Stimulated activated naive B cell treated with anti-CD40 and anti-IgM and Interleukin-4, amounts not matched to agents 10 μg/mL and 1 μg/mL and 100 μg/mL, for 72 hours (primary cell): ENCODE measurements at places on chromosomes 1 and 21.
A peak's percentile ranks its signal among the peaks of the same experiment; 100 is the strongest.

DNA sequence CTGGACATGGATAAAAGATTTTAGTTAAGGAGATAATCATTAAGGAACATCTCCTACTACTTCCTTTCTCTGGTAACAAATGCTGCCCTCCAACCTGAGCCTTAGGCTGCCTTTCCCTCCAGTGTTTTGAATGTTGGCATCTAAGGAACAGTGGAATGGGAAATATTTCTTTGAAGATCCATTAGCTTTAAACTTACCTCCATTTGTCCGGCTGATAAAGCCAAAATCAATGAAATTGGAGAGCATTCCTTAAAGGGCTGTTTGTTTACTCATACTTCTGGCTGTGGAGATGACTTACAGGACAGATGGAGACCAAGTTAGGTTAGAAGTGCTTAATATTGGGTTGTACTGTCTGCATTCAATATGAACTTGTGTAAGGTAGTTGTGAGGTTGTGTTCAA lies 439.1 kb downstream of the PLA2G4A start:
- DNase-seq, result no peak

GRCh38 chr1:43438006-43438405 lies 15.7 kb downstream of the HYI start:
- DNase-seq, result no peak

DNA sequence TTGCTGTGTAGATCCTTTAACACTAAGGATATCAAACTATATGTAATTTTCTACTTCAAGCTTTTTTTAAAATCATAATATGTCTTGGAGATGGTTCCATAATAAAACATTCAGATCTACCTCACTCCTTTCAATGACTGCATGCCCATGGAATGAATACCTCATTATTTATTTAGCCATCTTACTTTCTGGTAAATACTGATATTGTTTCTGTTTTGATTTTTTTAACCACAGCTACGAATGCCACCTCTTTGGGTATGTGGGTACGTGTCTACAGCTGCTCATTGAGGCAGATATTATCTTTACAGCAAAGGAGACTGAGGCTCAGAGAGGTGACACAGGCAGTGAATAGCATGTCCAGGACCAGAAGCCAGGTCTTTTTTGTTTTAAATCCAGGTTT lies 215.7 kb downstream of the ST6GALNAC3 start:
- no peak for DNase-seq

DNA sequence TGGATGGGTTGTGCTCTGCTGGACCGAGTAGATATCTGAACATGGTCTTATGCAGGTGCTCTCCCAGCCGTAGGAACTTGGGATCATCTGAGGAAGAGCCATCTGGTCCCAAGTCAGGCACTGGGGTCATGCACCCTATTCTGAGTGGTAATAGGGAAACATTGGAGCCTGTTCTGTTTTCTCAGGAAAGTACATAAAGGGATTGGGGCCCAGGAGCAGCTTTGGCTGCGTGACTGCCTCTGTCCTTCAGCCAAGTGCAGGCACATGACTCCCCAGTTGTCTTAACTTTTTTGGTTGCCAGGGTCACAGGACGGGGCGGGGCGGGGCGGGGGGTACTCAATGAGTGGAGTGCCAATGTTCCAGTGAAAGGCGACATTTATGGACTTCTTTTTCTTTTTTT lies 11.5 kb downstream of the PFKFB2 start:
- no peak for DNase-seq

DNA sequence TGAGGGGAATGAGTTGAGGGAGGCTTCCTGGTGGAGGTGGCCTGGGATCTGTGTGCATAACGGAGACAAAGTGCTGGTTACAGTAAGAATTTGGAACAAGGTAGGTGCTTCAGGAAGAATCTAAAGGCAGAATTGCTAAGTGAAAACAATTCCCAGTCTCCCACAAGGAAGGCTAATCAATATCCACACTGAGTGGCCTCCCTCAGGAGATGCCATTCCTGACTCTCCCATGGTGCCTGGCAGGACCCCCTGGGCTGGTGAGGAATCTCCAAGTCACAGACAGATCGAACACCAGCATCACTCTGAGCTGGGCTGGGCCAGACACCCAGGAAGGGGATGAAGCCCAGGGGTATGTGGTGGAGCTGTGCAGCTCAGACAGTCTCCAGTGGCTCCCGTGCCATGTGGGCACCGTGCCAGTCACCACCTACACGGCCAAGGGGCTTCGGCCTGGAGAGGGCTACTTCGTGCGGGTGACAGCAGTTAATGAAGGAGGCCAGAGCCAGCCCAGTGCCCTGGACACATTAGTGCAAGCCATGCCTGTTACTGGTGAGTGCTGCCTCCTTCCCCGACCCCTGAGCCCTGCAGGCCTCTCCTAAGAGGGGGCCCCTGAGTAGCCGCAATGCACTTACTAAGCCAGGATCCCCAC lies 30.7 kb downstream of the IGFN1 start:
- no peak for DNase-seq

GRCh38 chr1:29523576-29523975 lies 287.3 kb downstream of the PTPRU start:
- no peak for DNase-seq

GRCh38 chr21:32772281-32773047 lies 909 bp upstream of the PAXBP1 start:
- peak; percentile 59 for DNase-seq

DNA sequence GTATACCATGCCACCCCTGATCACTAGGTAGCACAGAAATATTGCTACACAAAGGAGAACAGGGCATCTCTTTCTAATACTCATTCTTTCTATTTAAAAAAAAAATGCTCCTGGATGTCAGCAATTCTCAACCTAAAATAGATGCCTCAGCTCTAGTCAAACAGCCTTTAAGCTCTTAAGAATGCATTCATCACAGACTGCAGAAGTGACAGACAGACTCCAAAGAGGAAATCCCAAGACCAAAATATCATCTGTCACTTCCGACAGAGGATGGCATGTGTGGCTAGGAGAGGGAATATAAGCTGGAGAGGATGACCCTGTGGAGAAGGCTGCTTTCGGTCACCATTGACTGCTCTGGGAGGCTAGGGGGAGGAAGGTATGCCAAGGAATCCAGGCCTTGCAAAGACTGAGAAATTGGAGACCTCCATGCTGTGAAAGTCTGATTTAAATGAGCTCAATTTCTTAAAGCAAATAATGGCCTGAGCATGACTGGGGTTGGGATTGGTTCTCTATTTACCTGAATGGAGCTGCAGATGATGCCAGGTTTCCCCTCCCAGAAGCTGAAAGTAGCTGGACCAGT lies 277.4 kb downstream of the BRINP2 start:
- DNase-seq, result no peak

DNA sequence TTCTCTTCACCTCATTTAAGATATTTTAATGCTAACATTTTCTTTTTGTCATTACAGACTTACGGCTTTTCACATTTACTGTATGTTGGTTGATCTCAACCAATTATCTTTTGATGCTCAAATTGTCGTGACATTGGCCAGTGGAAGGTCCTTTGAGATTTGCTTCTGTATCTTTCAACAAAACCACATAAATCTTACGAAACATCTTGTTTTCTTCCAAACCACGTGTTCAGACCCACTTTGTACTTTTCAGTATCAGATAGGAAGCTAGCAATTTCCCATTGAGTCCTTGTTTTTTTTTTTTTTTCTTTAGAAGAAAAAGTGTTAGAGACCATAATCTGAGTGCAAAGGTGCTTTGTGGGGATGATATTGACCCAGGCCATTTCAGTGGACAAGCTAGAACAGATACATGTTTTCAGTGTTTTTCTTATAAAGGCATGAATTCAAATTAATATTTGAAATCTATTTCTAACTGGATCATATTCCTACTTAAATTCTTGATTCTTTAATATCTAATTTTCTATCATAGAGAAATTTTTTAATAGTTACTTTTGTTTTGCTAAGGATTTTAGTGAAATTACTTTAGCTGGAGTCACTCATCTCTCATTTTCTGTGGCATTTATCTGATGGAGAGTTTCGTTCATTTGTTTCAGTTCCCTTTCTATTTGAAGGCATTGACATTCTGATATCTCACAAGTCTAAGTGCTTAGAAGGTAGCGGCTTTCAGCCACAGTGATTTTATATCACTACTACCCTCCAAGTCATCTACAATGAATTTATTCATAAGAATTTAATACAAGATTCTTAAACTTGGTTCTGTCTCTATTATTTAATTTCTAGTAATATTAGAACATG lies 26.7 kb downstream of the ATG4C start:
- DNase-seq, result no peak

DNA sequence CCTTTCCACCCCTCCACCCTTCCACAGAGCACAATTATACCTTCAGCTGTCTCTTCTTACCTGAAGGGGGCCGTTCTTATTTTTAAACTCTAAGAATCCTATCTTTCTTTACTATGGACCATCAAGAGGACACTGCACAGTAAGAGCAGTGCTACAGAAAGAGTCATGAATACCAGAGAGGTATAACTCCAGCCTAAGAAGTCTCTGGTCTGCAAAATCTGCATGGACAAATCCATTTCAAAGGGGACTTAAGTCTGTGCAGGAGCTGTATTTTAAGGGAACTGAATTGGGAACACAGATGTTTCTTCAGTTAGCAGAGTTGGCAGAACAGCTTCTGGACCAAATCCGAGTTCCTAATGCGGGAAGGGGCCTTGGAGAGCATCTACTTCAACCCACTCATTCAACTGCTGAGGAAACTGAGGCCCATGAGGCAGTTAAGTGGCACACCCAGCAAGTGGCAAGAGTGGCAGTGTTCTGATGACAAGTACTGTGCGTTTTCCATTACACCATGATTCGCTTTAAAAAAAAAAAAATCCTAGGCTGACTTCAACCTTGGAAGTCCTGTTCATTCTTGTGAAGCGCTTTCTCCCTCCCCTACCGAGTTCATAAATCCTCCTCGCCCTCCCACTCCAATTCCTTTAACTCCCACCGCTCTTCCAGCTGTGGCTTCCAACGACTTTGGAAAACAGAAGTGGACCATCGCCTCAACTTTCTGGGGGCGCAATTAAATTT lies 1.8 kb downstream of the PLPP3 start:
- no peak for DNase-seq

- no peak for DNase-seq
Measured at GRCh38 chr1:10431070-10431730, 967 bp downstream of the CENPS start.

DNA sequence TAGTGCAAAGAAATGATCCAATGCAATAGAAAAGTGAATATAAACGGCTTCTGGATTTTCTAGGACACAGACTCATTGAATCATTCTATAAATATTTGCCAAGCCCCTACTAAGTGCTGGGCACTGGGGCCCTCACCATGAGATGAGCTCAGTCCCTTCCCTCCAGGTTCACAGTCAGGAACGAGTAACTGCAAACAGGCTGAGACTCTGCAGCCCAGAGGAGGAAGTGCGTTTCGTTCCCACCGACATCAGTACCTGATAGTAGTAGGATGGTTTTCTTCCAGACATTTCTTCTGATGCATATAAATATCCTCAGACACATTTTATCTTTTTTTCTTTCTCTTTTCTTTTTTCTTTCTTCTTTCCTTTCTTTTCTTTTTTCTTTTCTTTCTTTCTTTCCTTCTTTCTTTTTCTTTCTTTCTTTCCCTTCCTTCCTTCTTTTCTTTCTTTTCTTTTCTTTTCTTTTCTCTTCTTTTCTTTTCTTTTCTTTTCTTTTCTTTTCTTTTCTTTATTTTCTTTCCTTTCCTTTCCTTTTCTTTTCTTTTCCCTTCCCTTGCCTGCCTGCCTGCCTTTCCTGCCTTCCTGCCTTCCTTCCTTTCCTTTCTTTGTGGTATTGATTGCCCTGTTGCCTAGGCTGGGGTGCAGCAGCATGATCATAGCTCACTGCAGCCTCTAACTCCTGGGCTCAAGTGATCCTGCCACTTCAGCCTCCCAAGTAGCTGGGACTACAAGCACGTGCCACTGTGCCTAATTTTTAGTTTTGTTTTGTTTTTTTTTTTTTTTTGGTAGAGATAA lies 135.4 kb downstream of the DISC1 start:
- DNase-seq, result no peak

DNA sequence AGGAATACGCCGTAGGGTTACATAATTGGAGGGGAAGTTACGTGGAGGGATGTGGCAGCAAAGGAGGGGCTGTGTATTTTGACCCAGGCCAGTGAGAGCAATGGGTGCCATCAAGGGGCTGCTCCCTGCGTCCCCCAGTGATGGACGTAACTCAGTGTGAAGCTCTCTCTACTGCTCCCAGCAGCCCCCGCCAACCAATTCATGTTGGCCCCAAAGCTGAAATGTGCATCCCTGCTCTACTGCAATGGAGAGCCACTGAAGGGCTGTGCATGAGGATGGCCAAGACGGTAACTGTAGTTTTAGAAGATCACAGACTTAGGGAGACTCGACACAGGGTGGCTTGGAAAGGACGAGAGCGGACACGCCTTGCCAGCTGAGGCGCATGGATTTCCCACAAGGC lies 38.3 kb downstream of the PGBD5 start:
- DNase-seq, result no peak

- DNase-seq, result no peak
Measured at GRCh38 chr1:53590531-53591515, 131.6 kb downstream of the DMRTB1 start.

DNA sequence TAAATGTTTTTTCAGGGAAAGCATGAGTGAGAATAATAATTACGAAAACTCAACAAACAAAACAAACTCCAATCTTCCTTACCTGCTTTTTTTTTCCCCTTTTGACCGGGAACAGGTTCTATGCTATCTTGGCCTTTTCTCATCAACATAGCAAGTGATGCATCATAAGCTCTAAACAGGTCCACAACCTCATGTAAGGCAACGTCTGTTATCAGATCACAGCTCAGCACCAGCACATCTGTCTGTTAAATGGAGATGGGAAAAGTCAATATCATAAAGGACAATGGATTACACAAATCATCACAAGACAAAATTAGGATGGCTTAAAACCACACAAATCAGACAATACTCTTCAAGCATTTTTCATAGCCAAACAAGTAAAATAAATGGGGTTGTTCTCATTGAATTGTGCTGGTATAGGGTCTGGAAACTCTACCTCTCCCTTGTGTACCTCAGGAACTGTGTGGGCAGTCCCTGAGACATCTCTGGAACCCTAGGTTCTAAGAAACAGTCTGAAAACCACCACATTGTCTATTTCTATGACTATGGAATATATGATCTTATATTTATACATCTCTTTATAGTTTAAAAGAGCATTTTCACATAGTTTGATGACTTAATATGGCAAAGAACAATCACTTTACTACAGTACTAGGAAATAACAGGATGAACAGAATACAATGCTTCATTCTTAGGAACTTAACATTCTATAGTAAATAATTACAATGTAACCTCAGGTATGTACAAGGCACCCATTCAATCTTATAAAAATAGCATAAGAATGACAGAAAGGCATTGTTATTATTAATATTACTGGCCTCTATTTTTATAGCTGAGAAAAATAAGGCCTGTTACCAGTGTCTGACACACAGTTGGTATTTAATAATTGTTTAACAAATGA lies 44.7 kb downstream of the EIF2B3 start:
- DNase-seq, result no peak

GRCh38 chr1:210655511-210655910 lies 326.8 kb downstream of the HHAT start:
- no peak for DNase-seq

GRCh38 chr1:44346184-44346583 lies 8.9 kb downstream of the ERI3 start:
- no peak for DNase-seq

- DNase-seq, result no peak
Measured at GRCh38 chr1:232574889-232575762, 54.8 kb downstream of the SIPA1L2 start.

GRCh38 chr1:21811875-21812305 lies at the start of gene LDLRAD2:
Gene LDLRAD2 (plus strand): TSS chr1:21812265. CDS start chr1:21812452, 187 bp downstream.
- DNase-seq, result no peak
